Pericardium fibroblast (primary cell): ENCODE measurements at places on chromosomes 3 and 15. TPM values are rescaled to one million over a fixed set of nuclear protein-coding genes. Genes with fewer than 3 reads are reported as not detected.

The PSMD2 gene
- 270 and 297 TPM in 2 replicates for total RNA-seq

The TGFBR2 gene
- 309 and 416 TPM in 2 replicates for total RNA-seq

The SERINC4 gene
- not detected in 2 replicates for total RNA-seq

The EPHB1 gene
- total RNA-seq = 0.34 and 0.35 TPM in 2 replicates

The TMEM212 gene
- not detected in 2 replicates for total RNA-seq

The MYEF2 gene
- 0.58 and 0.60 TPM in 2 replicates for total RNA-seq

The INSYN1 gene
- 0.68 and 11.1 TPM in 2 replicates for total RNA-seq

The FBLN2 gene
- total RNA-seq = 446 and 664 TPM in 2 replicates

The FMN1 gene
- 0.17 and 0.23 TPM in 2 replicates for total RNA-seq

The GATM gene
- 0.17 and 1.9 TPM in 2 replicates for total RNA-seq

The TBC1D5 gene
- 47.0 and 59.8 TPM in 2 replicates for total RNA-seq

The ATP13A4 gene
- total RNA-seq = 0.35 TPM in 1 of 2 replicates, not detected in the other

The PRSS50 gene
- total RNA-seq = not detected in 2 replicates

The SV2B gene
- total RNA-seq = not detected in 2 replicates

The TNK2 gene
- 9.3 and 9.9 TPM in 2 replicates for total RNA-seq

The MESP1 gene
- 0.23 and 0.26 TPM in 2 replicates for total RNA-seq

The PLA1A gene
- not detected in 2 replicates for total RNA-seq

The FANCD2 gene
- total RNA-seq = 1.8 and 3.9 TPM in 2 replicates

The RNU5B-1 gene
- not detected in 2 replicates for total RNA-seq

The EFHB gene
- 0.58 and 7.8 TPM in 2 replicates for total RNA-seq

The NR1I2 gene
- not detected in 2 replicates for total RNA-seq

The EIF1B gene
- 20.0 and 22.9 TPM in 2 replicates for total RNA-seq

The CCDC191 gene
- 0.35 and 0.85 TPM in 2 replicates for total RNA-seq

The PPP1R14D gene
- total RNA-seq = not detected in 2 replicates

The SAMMSON gene
- total RNA-seq = not detected in 2 replicates

The HESX1 gene
- not detected in 2 replicates for total RNA-seq

The CKMT1B gene
- not detected in 2 replicates for total RNA-seq

The B3GALNT1 gene
- total RNA-seq = 9.5 and 20.7 TPM in 2 replicates

The FBXW12 gene
- total RNA-seq = not detected in 2 replicates

The HIGD2B gene
- total RNA-seq = not detected in 2 replicates

The RUVBL1 gene
- total RNA-seq = 32.3 and 39.3 TPM in 2 replicates

The VWA5B2 gene
- total RNA-seq = not detected in 2 replicates

The ITIH1 gene
- total RNA-seq = not detected in 2 replicates

The FBXL2 gene
- 6.7 and 13.1 TPM in 2 replicates for total RNA-seq

The ACAN gene
- total RNA-seq = 0.17 TPM in 1 of 2 replicates, not detected in the other

The DAZL gene
- total RNA-seq = not detected in 2 replicates

The LMAN1L gene
- 0.23 TPM in 1 of 2 replicates, not detected in the other for total RNA-seq

The AADACL2 gene
- not detected in 2 replicates for total RNA-seq

The GFM1 gene
- 19.9 and 28.2 TPM in 2 replicates for total RNA-seq

The ARGFX gene
- total RNA-seq = not detected in 2 replicates

The THRB gene
- 3.3 and 6.0 TPM in 2 replicates for total RNA-seq

The CHRM5 gene
- under 0.01 TPM in 2 replicates for total RNA-seq

The MFGE8 gene
- total RNA-seq = 484 and 626 TPM in 2 replicates

The MST1R gene
- total RNA-seq = 0.68 and 2.0 TPM in 2 replicates

The MCTP2 gene
- 1.1 and 3.4 TPM in 2 replicates for total RNA-seq

The CCDC32 gene
- 15.7 and 17.2 TPM in 2 replicates for total RNA-seq

The FAH gene
- total RNA-seq = 47.6 and 52.3 TPM in 2 replicates

The FAM174B gene
- 0.94 and 1.6 TPM in 2 replicates for total RNA-seq

The ARPIN gene
- 9.8 and 14.0 TPM in 2 replicates for total RNA-seq
